ENCODE measurements at places on chromosomes 11 and 22. TPM values are rescaled to one million over a fixed set of nuclear protein-coding genes. Genes with fewer than 3 reads are reported as not detected.

Gene FOLR2
- not detected for total RNA-seq

Gene TTC36
- not detected for total RNA-seq

Gene GLYAT
- not detected for total RNA-seq

Gene SULT4A1
- not detected for total RNA-seq

Gene PHOX2A
- not detected for total RNA-seq

Gene CFL1
- total RNA-seq: 1,981 TPM

Gene SAA2
- not detected for total RNA-seq

Gene CRYBB3
- total RNA-seq: 0.09 TPM

Gene A4GALT
- 27.5 TPM for total RNA-seq

Gene SLC22A8
- not detected for total RNA-seq

Gene TRIM34
- 2.6 TPM for total RNA-seq

Gene GLB1L3
- total RNA-seq: not detected

Gene CEP164
- 16.5 TPM for total RNA-seq

Gene POU2AF3
- 1.8 TPM for total RNA-seq

Gene AQP11
- total RNA-seq: 1.4 TPM

Gene CENATAC
- 10.6 TPM for total RNA-seq

Gene TMEM184B
- 56.5 TPM for total RNA-seq

Gene PDGFB
- total RNA-seq: 3.1 TPM

Gene CCDC81
- total RNA-seq: 0.21 TPM

Gene IL18
- total RNA-seq: 98.7 TPM

Gene TTC28
- 2.5 TPM for total RNA-seq

Gene PLA2G6
- total RNA-seq: 4.4 TPM

Gene DRD2
- total RNA-seq: 0.06 TPM

Gene SCT
- total RNA-seq: not detected

Gene WEE1
- 18.2 TPM for total RNA-seq

Gene FAM118A
- 9.2 TPM for total RNA-seq

Gene TYR
- not detected for total RNA-seq

Gene CDK2AP2
- total RNA-seq: 84.6 TPM

Gene OR5AL1
- total RNA-seq: not detected

Gene MS4A14
- not detected for total RNA-seq

Gene FIBIN
- 0.02 TPM for total RNA-seq

Gene PDGFD
- 5.9 TPM for total RNA-seq

Gene CLTCL1
- 4.5 TPM for total RNA-seq

Gene LMO2
- 0.37 TPM for total RNA-seq
